Tibial nerve (tissue), 4 donors: ENCODE measurements at places on chromosomes 1 and 21. TPM values are rescaled to one million over a fixed set of nuclear protein-coding genes. Genes with fewer than 3 reads are reported as not detected.

Gene SPRR2F
- total RNA-seq = not detected

Gene RGS18
- total RNA-seq = 0.78 TPM

Gene F5
- total RNA-seq = 0.98 TPM

Gene MEX3A
- 0.42 TPM for total RNA-seq

Gene TAF1A
- total RNA-seq = 6.5 TPM

DNA sequence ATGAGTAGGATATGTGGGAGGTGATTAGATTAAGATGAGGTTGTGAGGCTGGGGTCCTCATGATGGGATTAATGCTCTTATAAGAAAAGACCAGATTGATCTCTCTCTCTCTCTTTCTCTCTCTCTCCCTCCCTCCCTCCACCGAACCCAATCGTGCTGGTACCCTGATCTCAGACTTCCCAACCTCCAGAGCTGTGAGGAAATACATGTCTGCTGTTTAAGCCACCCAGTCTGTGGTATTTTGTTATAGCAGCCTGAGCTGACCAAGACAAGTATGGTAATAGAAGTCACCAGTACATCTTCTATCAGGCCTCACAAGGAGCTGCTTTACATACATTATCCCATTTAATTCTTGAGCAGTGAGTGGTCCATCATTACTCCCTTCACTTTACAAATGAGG lies 149.8 kb downstream of the RUNX1 start:
- DNase-seq = no peak

GRCh38 chr1:219340796-219341195 lies 167.1 kb downstream of the LYPLAL1 start:
- DNase-seq = no peak

GRCh38 chr1:206112600-206113301 lies 4.4 kb downstream of the AVPR1B start:
- DNase-seq = no peak

GRCh38 chr1:180181048-180181447 lies 26.4 kb downstream of the QSOX1 start:
- peak; percentile 26 for DNase-seq

GRCh38 chr1:228472655-228473054 lies 14.5 kb upstream of the RNF187 start:
- DNase-seq = no peak

DNA sequence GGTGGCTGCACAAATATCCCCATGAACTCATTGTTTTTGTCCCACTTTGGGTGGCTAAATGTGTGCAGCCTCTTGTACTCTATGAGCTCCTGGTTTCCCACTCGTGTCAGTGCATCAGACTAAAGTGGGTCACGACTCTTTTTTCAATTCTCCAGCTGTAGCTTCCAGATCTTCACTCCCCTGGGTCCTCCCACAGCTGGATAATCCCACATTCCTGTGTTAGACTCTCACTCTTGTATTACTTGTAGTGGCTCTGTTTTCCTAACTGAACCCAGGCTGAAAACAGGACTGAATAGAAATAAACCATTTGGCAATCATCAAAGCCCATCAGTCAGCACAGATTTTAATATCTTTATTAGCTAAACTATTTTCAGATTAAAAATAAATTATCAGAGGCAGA lies 60.4 kb downstream of the UBE2U start:
- no peak for DNase-seq

DNA sequence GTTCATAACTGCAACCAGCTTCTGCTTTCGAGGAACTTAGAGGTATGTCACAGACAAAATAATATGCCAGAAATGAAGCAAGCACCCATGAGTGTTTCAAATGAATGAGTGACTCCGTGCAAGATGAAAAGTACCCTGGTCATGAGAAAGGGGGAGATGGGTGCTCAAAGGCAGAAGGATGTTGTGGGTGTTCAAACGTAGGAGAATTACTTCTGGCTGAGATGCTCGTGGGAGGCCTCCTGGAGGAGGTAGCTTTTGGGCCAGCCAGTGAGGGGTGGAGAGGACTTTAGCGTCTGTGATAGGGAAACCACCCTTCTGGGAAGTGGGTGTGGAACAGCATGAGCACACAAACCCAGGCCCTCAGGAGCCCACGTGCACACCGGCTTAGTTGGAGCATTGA lies 113.8 kb downstream of the SYF2 start:
- DNase-seq = no peak

DNA sequence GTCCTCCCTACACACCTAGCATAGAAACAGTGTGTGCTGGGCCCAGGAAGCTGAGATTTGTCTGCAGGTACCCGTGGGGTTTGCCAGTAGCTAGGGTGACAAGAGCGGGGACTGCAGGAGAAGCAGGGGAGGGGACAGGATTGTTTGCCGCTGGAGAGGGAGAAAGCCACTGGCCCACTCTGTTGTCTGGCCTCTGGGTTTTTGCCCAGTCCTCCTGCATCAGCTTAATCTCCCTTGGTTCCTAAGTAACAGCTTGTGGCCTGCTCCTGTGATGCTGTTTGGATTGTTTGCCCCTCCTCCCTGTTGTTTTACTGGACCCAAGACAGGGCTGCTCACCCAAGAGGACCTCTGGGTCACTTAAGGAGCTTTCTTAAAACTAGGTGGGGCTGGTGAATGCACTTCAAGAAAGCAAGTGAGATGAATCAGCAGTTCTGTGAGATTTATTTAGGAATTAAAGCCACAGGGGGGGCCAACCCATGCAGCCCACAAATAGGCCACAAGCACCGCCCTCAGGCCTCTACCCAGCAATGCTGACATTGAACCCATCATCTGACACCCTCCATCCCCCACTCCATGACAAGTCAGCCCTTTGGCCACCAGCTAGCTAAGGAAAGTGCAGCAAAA lies 142.8 kb downstream of the ZZZ3 start:
- DNase-seq = no peak

DNA sequence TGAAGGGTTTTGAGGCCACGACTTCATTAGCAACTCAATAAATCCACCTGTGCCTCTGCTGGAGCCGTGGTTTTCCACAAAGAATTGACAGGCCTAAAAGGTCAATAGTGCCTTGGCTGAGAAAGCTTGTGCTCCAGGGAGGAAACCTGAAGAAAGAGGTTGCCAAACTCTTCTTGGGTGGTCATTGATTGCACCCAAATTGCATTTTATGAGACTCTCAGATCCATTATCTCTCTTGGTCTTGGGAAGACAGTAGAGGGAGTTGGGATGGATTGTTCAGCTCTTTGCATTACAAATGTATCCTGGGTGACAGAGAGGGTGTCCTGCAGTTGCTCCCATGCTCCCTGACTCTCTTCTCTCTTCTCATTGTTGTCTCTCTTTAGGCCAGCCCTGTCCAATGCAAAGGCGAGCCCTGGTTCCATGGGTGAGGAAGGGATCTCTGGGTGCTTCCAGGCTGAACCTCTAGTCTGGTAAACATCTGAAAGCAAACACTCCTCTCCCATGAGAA lies 46.1 kb upstream of the HTR1D start:
- no peak for DNase-seq

DNA sequence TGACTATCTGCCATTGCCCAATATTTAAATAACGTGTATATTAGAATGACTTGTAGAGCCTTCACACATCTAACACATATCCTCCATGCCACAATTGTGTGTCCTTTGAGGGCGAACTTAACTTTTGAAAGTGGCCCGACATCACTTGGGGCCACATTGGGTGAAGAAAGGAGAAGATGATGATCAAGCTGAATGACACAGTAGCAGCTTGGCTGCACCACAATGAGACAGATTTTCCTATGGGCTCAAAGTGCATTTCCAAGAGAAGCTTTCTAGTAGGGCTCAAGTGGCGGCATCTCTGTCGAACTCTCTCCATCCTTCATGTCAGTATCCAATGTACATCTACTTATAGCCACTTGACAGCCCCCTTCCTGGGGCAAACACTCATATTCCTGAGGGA lies 3.7 kb upstream of the BGLAP start:
- no peak for DNase-seq
